Activated T-helper 9 cell treated with anti-CD3 and anti-CD28 coated beads, Interleukin-2, amount 50 U/mL, for 16 hours (primary cell): ENCODE measurements at places on chromosomes 3 and 15.

GRCh38 chr15:71691458-71692417 is 118.6 kb upstream of the NR2E3 start:
- DNase-seq, result no peak

DNA sequence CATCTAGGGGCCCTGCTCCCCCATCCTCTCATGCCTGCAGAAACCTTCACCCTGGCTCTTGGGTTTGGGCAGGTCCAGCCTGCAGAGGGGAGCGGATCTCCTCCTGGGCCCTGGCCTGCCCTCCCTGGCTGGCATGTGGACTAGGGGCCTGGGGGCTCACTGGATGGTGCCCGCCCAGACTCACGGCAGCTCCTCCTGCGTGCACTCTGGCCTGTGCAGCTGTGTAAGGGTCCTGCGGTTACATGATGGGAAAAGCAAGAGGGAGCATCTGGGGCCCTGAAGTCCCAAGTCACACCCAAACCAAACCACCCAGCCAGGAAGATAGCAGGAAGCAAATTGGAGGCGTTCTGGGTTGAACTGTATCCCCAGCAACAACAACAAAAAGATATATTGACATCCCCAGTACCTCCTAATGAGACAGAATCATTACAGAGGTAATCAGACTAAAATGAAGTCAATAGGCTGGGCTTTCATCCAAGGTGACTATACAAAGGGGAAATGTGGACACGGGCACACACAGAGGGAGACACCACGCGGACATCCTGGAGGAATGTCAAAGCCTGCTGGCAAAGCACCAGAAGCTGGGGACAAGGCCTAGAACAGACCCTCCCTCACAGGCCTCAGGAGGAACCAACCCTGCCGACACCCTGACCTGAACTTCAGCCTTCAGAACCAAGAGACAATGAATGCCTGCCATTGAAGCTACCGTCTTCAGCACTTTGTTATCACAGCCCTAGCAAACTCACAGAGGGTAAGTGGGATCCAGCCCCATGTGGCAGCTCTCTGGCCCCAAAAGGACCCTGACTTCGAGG is 10.4 kb upstream of the CLK3 start:
- no peak for DNase-seq

- no peak for DNase-seq
These were observed 24.9 kb downstream of the CCDC33 start for GRCh38 chr15:74261041-74261440.

DNA sequence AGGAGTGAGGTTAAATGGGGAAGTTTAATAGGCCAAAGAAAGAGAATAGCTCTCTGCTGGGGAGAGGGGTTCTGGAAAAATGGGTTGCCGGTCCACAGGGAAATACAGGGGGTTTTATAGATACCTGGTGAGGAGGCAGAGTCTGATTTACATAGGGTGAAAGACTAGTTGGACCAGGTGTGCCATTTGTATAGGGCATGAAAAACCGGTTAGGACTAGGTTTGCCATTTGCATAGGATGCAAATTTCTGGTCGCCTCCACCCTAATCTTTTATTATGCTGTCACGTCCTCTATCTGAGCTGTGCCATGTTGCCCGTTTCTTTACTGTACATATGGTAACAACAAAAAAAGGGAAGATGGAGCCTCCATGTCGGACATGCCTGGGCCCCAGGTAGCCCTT is 960.1 kb downstream of the FHIT start:
- no peak for DNase-seq

DNA sequence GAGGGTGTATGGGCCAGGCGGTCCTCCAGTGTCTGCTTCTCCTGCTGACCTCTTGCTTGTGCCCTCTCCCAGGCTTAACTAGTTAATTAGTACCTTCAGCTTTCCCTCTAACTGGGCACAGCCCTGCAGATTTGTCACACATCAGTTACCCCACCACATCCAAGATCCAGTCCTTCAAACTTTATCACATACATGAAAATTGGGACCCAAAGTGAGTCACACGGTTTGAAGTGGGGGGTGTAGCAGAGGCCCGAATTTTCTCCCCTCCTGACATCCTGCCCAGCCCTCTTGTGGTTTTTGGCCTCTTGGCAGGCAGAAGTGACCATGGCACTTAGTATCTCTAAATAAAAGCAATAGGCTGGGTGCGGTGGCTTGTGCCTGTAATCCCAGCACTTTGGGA is 3.9 kb downstream of the MAPKAPK3 start:
- no peak for DNase-seq

DNA sequence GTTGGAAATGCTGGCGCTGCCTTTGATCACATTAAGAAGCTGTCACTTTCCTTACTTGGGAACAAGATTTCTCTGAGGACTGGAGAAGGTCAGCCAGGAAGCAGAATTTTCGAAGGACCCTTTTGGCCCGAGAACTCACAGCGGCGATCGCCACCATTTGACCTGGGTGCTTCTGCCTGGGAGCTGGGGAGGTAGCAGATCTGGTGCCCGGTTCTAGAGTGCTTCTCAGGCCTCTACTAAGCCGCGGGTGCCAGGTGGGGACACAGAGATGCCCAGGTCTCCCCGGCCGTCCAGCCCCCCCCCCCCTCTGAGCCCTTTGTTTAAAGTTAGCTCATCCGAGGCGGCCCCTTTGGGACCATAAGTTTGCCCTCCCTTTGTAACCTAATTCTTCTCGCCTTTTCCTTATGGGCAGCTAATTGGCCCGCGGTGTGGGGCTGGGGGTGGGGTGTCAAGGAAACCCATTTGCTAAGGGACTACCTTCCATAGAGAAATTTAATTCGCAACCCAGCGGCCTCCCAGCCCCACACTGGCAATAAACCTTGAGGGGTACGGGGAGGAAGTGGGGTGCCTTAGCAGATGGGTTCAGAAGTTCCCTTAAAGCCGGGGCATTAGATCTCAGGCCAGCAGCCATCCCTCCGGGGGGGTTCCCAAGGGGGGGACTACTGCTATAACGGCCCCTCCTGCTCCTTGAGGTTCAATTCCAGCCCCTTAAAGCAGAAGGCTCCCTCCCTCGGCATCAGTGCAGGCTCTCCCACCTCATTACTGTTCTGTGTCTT is 1.9 kb downstream of the GATA2 start:
- DNase-seq, result no peak

DNA sequence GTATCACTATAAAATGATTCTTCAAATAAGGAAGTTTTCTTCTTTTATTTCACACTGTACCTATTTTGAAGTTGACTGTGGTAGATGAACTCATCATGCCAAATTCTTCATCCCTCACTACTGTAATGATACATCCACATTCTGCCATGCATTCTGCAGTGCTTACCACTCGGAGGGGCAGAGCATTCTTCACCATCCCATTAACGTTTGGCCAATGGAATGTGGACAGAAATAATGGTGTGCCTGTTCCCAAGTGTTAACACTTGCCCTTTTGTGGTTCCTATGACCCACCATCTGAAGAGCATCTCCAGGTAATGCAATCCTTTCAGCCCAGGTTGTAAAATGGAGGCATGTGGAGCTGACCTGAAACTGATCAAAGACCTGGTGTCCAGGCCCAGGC is 18.6 kb downstream of the GOLIM4 start:
- DNase-seq, result no peak

GRCh38 chr3:109268181-109268580 is 48.1 kb downstream of the DPPA2 start:
- no peak for DNase-seq

- no peak for DNase-seq
These were observed 55.4 kb downstream of the LIPC start for GRCh38 chr15:58487041-58487723.

DNA sequence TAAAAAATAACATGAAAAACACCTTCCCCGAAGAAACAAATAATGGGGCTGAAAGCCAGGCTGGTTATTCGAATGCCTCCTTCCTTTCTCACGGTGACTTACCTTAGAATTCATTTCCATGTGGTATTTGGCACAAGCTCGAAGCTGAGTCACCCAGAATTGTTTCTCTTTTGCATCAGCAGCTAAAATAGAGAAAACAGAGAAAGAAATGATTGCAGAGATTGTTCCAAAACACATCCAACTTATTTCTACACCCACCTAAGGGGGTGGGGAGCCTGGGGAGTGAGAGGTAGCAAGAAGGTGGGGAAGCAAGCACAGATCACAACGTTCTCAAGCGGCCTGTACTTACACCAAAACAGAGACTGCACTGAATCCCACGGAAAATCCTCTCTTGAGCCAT is 104.7 kb downstream of the OSBPL10 start:
- DNase-seq, result no peak

- DNase-seq, result no peak
These were observed 85.5 kb upstream of the XXYLT1 start for GRCh38 chr3:195356151-195357086.

DNA sequence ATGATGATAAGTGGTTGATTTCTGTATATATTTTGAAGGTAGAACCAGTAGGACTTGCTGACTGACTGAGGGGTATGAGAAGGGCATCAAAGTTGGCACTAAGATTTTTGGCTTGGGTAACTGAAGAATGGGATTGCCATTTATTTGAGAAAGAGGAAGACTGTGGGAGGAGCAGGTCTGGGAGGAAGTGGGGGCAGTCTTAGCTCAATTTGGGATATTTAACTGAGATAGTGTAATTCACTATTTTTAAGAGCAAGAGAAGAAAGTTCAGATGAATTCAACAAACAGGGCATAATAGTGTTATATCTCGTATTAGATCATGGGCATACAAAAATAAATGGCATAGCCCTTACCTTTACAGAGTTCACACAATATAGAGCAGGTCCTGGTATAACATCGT is 1.7 kb downstream of the BUB1B start:
- no peak for DNase-seq

- DNase-seq, result no peak
These were observed 50.0 kb upstream of the NMD3 start for GRCh38 chr3:161171113-161171512.

DNA sequence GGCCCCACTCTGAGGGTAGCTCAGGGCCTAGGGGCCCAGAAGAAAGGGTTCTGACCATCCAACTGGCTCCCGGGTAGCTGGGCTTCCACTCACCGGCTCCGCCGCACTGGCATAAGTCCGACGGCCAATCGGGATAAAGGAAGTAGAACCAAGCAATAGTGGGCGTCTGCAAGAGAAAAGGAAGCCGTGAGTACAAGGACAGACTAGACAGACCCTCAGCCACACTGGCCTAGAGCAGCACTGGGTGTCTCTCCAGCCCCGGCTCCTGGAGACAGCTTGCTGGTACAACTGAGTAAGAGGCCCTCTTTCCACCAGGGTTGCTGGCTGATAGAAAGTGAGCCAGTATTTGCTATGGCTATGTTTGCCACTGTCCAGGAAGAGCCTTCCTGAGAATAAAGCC is 22.4 kb downstream of the BDH1 start:
- DNase-seq, result no peak
